ENCODE measurements at places on chromosomes 12 and 14.
A peak's percentile ranks its signal among the peaks of the same experiment; 100 is the strongest.

- no peak for DNase-seq
These were observed 115.7 kb downstream of the NCOR2 start for GRCh38 chr12:124451637-124452243.

DNA sequence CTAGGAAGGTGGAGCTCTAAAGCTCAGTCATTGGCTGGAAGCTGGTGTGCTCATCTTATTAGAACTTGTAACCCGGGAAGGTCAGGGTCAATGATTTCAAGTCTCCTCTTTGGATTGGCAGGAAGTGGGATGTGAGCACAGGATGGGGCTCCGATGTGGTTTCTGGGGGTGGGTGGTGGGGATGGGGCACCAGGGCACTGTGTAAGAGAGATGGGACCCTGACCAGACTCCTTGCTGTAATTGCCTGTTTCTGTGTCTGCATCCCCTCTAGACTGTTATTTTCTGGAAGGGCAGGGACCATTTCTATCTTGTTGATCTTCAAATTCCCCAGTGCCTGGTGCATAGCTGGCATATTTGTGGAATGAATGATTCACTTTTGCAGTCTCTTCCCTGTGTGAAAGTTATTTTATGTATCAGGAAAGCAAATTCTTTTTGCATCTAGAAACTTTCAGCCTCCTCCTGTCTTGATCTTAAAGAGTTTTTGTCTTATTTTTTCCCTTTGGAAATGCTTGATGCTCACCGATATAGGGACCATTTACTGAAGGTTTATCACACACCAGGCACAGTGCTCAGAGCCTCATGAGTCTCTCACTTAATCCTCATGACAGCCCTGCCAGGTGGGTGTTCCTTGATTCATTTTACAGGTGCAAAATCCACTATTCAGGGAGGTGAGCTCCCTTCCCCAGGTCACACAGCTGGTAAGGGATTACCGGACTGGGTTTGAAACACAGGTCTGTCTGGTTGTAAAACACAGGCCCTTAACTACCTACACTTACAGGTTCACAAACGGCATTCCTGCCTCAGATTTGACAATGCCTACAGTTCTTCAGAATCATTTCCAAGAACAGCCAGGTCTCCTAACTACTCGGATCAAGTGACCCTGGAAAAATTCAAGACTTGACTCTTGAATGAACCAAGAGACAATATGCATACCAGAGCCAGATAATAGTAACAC is 86.9 kb upstream of the IGF1 start:
- peak; percentile 65 for DNase-seq

- no peak for DNase-seq
These were observed 237.6 kb upstream of the CRY1 start for GRCh38 chr12:107330831-107331431.

- no peak for DNase-seq
These were observed 68.3 kb downstream of the SCARB1 start for GRCh38 chr12:124795081-124795948.

GRCh38 chr14:66476964-66477363 is 9.2 kb upstream of the CCDC196 start:
- peak; percentile 34 for DNase-seq

DNA sequence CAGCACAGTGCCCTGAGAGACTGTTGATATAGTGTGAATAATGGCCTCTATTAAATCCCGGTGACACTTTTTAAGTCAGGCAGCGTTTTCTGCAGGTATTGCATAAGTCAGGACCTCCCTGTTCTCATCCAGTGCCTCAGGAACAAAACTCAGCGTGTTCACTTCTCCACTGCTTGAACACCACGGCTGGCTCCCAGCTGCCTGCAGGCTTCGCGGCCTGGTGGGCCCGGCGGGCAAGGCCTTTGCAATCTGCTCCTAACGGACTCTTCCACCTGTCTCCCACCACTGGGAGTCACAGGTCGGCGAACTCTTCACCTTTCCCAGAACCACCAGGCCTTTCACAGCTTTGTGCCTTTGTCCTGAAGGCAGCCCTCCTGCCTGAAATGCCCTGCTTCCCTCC is 18.7 kb downstream of the RFX4 start:
- no peak for DNase-seq

- DNase-seq = no peak
These were observed 108.2 kb downstream of the PRICKLE1 start for GRCh38 chr12:42481368-42481767.

DNA sequence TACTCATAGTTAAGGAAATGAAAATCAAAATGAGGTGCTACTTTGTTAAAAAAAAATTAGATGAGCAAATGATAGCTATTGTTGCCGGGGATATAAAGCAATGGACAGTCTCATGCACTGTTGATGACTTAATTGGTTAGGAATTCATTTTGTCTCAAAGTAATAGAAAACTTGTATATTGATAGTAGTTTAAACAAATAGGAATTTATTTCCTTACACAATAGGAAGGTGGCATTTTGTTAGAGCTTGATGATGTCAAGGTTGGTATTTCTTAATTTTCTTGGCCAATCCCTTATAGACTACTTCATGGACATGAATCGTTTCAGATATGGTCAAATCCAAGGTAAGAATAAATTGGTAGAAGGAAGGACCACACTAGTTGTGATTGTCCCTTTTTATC is 7.8 kb downstream of the PRPF39 start:
- DNase-seq = no peak

GRCh38 chr12:116336542-116337065 is 59.1 kb upstream of the MED13L start:
- no peak for DNase-seq

DNA sequence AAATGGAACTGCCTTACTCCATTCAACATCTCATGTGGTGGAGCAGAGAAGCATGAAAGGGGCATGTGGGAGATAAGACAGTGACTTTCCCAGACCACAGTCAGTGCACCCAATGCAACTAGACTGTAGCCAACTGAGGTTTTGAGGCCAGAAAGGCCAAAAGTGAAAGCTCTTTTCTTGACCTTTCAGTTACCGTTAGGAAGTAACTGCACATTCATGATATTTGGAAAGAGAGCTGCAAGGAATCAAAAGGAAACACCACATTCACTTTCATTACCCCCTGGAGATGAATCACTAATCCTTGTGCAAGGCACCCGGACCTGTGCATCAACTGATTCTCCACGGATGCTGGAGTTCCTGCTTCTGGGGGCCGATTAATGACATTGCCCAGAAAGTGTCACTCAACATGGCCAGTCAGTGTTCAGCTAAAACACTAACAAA is 72.9 kb upstream of the ELK3 start:
- no peak for DNase-seq

DNA sequence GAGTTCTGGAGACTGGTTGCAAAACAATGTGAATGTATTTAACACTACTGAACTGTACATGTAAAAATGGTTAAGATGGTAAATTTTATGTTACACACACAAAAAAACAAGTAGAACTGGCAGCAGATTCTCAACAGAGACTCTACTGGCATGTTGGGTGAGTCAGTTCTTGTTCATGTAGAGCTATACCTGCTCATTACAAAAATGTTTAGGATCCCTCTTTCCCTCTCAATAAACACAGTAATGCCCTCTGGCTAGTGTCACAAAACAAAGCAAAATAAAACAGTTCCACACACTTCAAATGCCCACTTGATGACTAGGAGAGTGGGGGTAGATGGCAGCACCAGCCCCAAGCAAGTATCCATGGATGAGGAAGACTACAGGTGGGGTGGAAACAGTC is 13.7 kb upstream of the ZNF740 start:
- no peak for DNase-seq

DNA sequence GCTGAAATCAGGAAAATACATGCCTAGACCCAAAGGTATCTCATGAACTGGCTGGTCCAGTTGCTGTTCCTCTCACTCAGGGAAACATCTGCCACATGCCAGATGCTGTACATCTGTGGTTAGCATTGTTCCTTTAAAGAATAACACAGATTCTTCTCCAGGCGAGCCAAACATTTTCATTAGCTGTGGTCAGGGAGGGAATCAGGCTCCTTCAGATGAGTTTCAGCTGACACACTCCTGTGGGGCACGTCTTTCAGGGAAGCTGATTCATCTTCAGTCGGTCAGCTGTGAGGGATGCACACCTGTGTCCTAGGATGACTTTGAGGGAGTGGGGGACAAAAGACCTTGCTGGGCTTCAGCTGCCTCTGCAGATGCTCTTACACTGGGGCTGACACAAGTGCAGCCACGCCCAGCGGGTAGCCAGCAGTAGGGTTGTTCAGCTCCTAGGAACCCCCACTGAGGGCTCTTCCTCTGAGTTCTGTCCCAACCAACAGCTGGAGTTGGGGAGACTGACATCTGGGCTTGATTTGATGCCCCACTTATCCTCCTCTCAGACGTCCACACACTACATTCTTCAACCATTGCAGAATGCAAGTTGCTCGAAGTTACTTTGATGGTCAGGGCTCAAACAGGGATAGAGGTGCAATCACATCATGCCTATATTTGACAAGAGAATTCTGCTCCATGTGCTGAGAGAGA is 155.0 kb downstream of the NUAK1 start:
- DNase-seq = no peak

GRCh38 chr14:58662018-58662417 is 24.3 kb downstream of the DACT1 start:
- no peak for DNase-seq

GRCh38 chr12:120453977-120454376 is 7.7 kb downstream of the GATC start:
- DNase-seq = no peak

GRCh38 chr14:73977896-73978295 is 27.8 kb downstream of the COQ6 start:
- DNase-seq = no peak

DNA sequence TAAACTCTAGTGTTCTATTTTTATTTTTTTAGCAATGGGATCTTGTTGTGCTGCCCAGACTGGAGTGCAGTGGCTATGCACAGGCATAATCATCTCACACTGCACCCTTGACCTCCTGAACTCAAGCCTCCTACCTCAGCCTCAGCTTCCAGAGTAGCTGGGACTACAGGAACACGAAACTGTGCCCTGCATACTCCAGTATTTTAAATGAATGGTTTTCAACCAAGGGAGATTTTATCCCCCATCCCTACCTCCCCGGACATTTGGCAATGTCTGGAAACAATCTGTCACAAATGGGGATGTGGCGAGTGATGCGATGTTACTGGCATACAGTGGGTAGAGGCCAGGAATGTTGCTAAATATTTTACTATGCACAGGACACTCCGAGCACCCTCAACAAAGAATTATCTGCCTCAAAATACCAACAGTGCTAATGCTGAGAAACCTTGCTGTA is 2.1 kb downstream of the CBX5 start:
- no peak for DNase-seq

DNA sequence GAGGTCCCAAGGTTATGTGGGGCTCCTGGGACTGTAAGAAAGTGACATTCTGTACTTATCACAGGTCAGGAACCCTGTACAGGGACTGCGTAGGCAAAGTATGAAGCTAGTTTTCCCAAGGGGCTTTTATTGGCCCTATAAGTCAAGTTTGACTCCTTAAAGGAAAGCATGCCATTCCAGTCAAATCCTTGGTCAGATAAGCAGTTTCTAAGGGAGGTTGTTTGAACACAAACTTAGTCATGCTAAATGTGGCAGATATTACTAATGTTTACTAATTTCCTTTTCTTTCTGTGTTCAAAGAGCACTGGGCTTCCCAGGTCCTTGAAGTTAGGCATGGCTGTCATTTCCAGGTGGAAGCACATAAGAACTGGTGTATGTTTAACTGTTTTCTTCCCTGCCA is 472.4 kb downstream of the ATP23 start:
- no peak for DNase-seq

- peak; percentile 94 for DNase-seq
These were observed 2.0 kb downstream of the ZBTB25 start for GRCh38 chr14:64501411-64502171.

- DNase-seq = no peak
These were observed 11.2 kb downstream of the MOK start for GRCh38 chr14:102293781-102294180.

- DNase-seq = no peak
These were observed 179.2 kb upstream of the DCN start for GRCh38 chr12:91361864-91362263.

DNA sequence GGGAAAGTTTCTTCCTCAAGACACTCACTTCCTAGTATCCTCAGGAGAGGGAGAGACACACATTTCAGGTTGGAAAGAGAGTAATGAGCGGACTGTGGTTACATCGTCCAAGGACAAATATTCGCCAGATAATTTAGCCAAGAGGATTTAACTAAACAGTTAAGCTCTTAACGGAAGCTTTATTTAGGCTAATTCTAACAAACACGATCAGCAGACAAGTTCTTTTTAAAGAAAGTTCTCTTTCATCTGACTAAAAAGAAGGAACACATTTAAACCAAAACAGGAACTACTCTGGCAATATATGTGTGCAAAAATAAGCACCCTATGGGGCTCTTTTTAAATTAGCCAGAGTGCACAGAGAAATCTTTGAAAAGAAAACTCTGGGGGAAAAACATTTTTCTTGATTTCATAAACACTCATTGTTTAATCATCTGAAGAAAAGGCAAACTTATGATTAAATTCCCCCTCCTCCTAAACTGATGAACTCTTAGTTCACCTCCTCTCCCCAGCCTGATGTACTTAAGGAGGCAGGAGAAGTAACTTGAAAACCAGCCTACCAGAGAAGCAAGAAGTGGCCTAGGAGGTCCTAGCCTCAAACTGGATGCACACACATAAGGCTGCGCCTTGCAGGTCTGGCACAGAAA is 13.3 kb upstream of the BTG1 start:
- DNase-seq = no peak

GRCh38 chr14:52244997-52245396 is 22.5 kb upstream of the PTGDR start:
- no peak for DNase-seq

GRCh38 chr14:31106768-31107167 is 80.6 kb upstream of the STRN3 start:
- no peak for DNase-seq

DNA sequence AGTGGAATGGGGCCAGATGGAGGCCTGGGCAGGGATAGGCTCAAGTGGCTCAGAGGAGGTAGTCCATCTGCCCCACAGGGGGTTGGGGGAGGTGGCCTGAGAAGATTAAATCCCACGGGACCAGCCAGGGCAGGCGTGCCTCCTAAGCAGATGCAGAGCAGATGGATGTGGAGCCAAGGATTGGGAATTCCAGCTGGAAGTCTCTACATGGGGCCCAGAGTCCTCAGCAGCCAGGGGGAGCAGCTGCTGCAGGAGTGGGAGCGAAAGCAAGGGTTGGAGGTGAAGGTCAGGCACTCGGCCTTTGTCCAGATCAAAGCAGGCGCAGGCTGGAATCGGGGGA is 42.4 kb upstream of the VRK1 start:
- DNase-seq = no peak

DNA sequence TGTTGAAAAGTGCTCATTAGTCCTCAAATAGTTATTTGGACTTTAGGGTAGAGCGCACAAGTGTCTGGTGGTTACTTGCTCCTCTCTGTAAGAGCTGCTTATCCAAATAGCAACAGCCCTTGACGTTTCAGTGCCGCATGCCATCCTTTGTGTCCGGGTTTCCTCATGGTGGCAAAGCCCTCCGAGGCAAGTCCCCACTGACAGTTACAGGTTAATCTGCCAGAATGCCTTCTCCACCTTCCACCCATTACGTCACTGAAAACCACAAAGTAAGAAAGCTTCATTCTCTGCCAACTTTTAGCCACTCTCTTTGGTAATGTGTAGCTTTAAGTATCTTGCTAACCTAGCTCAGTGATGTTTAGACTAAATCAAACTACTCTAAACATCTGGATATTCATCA is 78.6 kb downstream of the POLR3B start:
- no peak for DNase-seq

GRCh38 chr14:36684946-36685345 is 23.3 kb downstream of the PAX9 start:
- no peak for DNase-seq

GRCh38 chr14:89617481-89618329 is 200.7 kb upstream of the FOXN3 start:
- DNase-seq = no peak

All from HTR-8/SVneo (cell line).